Activated CD4-positive, CD25-positive, alpha-beta regulatory T cell treated with anti-CD3 and anti-CD28 coated beads, Interleukin-2, amount 50 U/mL, for 16 hours (primary cell): ENCODE measurements at places on chromosomes 2 and 18.

DNA sequence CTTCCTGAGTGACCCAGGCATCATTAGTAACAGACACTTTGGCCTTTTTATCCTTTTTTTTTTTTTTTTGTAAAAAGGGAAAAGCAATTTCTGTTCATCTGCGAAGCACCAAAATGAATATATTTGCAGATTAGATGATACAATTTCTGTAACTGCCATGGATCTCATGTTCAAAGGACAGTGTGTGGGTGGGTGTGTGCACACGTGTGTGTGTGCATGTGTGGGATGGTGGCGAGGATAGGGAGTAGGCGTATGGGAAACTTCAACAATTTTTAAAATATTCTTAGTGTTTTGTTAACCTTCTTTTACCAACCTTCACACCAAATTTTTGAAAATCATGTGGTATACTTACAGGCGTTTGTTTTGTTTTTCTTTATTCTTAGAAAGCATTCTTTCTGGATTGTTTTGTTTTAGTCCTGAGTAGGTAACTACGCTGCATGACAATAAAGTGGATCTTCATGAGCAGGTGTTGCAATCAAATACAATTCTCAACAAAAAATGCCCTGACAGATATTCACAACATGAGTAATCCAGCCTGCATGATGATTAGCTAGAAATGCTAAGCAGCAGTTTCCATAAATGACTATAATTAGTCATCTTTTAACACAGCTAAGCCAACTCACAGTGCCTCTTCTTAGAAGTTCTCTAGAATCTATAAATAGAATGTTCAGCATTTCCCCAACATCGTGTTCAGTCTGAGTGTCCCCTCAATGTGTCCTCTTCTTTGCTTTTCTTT is 53.5 kb upstream of the RMDN2 start:
- no peak for DNase-seq

DNA sequence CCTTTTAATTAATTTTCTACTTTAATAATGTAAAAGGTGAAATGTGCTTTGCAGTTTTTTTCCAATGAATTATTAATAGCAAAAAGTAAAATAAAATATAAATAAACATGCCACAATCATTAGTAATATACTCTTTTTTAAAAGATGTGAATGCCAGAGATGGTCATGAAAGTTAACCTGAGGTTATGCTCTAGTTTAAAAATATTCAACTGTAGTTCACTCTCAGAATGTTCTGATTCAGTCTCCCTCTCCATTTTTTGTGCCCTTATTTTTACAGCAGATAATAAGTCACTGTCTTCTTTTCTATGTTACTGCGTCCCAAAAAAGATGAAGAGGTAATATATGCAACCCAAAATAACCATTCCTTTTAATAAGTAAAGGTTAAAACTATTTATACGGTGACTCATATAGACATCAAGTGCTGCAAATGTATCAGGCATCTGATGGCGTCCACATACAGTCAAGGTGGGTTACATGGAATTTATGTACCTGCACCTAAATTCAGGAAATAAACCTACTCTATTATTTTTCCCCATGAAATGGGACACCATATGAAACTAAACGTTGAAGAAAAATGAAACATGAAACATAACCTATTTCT is 153.6 kb upstream of the ZNF804A start:
- DNase-seq = no peak

- DNase-seq = no peak
Measured at GRCh38 chr2:43040084-43040854, 186.1 kb downstream of the ZFP36L2 start.

- DNase-seq = no peak
Measured at GRCh38 chr18:8778386-8778785, 73.0 kb downstream of the MTCL1 start.

GRCh38 chr2:142220239-142220638 is 89.4 kb upstream of the LRP1B start:
- no peak for DNase-seq
